Esophagus squamous epithelium (tissue), 5 donors: ENCODE measurements at places on chromosomes 5 and 9. TPM values are rescaled to one million over a fixed set of nuclear protein-coding genes. Genes with fewer than 3 reads are reported as not detected.

The CYLC2 gene
- total RNA-seq = not detected

The CCNI2 gene
- not detected for total RNA-seq

The SPATA31E1 gene
- total RNA-seq = not detected

The PCDHB11 gene
- 0.49 TPM for total RNA-seq

The FBP1 gene
- total RNA-seq = 3.0 TPM

The KCTD16 gene
- total RNA-seq = not detected

The FAM170A gene
- total RNA-seq = not detected

The TAF1L gene
- not detected for total RNA-seq

The FAM151B gene
- total RNA-seq = 0.38 TPM

The SLC25A2 gene
- total RNA-seq = 2.2 TPM

The CCL21 gene
- total RNA-seq = 35.0 TPM

The GLIPR2 gene
- total RNA-seq = 7.4 TPM

The LTC4S gene
- 4.7 TPM for total RNA-seq

The GRXCR2 gene
- total RNA-seq = not detected

The SNCB gene
- not detected for total RNA-seq

The DMRT3 gene
- total RNA-seq = not detected

The CCDC180 gene
- 4.8 TPM for total RNA-seq

The ITGA1 gene
- 11.4 TPM for total RNA-seq

The GNG10 gene
- total RNA-seq = 43.9 TPM

The NMRK1 gene
- total RNA-seq = 23.1 TPM

The MZB1 gene
- total RNA-seq = 11.0 TPM
